ENCODE measurements at places on chromosomes 1 and 21.

GRCh38 chr1:156643049-156643777 is 1.3 kb downstream of the BCAN start:
- no peak for DNase-seq

DNA sequence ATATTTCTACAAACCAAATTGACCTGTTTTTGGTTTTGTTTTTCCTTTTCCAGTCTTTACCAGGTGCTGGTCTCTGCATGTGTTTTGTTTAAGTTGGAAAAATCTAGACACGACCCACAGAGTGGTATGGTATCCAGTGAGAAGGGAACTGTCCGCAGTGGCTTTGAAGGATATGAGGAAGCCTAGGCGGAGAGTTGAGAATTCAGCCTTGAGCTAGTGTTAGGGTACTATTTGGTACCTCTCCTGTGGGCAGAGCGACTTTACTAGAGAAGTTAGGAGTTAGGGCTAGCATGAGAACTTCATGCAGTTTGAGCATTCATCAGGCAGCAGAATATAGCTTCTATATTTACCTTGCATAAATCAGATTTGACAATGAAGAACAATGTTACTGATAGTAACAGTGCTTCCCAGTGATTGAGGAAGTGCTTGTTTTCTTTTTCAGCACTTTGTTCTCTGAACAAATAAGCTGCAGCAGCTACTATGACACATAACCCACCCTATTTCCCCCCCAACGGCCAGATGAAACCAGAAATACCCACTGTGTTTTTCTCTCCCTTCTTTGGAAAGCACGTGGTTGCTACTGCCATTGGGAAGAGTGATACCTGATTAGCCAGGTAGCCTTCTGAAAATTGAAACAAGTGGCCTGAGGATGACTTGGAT is 19.0 kb downstream of the MRPS6 start:
- no peak for DNase-seq

DNA sequence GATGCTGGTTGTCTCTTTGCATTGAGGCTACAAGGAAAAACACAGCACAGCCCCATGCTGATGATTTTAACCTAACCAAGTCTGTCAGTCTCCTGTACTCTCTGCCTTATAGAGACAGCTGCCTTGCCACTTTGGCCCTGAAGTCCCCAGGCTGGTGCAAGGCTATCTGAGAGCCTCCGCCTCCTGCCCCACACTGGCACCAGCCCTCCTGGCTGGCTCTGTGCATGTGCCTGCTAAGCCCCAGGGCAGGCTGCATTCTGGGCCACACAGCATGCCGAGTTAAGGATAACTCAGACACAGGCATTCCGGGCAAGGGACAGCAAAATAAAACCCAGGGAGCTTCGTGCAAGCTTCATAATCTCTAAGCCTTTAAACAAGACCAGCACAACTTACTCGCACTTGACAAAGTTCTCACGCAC is 910 bp downstream of the RUNX1 start:
- DNase-seq = no peak

DNA sequence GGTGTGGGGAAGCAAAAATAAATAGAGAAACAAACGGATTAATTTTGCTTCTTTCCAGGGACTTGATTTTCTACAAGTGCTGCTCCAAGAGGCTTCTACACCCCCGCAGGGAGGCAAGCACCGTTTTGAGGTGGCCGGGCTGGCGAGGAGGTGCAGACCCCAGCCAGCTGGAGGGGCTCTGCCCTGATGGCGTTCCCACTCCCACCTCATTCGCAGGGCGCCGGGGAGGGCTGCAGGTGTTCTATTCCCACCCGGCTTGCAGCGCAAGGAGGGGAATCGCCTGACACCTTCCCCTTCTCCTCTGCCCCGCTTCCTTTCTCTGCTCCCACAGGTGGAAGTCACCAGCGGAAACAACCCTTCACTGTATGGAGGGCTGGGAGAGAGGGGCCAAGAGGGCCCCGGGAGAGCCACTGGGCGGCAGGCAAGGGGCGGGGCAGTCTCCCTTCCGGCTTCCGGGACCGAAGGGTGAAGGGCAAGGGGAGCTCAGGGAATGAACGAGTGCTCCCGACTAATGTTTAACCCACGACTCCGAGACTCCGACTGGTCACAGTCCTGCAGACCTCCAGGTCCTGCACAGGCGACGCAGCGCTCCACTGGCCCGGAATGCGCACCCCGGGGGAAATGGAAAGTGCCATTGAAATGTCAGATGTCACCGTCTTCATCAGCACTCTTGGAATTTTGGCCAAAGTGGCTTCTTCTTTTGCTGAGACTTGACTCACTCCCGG is 29.1 kb downstream of the TEX35 start:
- peak; percentile 59 for DNase-seq

DNA sequence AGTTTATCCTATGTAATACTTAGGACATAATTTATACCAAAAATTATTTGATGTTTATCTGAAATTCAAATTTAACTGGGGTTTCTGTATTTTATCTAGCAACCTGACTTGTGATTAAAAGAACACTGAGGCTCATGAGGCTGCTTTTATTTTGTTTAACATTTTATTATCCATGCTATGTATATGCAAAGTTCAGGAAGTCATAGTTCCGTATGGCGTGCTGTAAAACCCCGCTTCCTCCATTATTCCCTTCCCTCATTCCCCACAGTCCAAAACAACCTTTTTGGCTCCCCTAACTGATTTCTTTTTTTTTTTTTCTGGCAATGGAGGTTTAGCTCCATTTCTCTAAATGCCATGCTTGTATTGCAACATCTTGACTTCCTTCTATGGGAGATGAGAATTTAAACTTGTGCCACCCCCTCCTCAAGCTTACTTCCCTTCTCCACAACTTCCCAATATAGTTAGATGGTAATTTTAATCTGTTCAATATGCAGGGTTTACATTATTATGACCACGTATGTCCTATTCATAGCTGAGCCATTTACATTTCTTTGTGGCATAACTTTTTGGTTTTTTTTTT is 138.0 kb upstream of the DNAH14 start:
- no peak for DNase-seq
